ENCODE measurements at places on chromosomes 2 and 18.

- DNase-seq: no peak
Observed at GRCh38 chr2:88765154-88765888, 73.8 kb downstream of the RPIA start.

- DNase-seq: no peak
Observed at GRCh38 chr2:141942006-141942789, 188.6 kb downstream of the LRP1B start.

DNA sequence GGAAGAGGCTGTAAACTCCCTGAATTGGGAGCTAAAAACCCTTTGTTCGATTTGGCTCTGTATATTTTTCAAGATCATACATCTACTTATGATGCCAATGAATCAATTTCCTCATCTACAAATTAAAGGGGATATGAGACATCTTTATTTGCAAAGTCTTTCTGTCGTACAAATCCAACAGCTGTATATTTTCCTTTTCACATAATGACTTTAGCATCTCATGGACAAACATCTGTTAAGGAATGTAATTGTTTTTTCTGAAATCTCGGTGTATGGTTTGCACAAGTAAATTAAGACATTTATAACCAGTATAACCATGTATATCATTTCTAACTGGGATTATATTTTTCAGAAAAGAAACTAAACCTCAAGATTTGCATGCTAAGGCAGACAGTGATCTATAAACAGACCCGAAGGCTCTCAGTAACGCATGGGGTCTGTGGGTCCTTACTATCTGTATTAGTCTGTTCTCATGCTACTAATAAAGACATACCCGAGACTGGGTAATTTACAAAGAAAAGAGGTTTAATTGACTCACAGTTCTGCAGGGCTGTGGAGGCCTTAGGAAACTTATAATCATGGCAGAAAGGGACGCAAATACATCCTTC lies 130.8 kb downstream of the SLC8A1 start:
- no peak for DNase-seq

DNA sequence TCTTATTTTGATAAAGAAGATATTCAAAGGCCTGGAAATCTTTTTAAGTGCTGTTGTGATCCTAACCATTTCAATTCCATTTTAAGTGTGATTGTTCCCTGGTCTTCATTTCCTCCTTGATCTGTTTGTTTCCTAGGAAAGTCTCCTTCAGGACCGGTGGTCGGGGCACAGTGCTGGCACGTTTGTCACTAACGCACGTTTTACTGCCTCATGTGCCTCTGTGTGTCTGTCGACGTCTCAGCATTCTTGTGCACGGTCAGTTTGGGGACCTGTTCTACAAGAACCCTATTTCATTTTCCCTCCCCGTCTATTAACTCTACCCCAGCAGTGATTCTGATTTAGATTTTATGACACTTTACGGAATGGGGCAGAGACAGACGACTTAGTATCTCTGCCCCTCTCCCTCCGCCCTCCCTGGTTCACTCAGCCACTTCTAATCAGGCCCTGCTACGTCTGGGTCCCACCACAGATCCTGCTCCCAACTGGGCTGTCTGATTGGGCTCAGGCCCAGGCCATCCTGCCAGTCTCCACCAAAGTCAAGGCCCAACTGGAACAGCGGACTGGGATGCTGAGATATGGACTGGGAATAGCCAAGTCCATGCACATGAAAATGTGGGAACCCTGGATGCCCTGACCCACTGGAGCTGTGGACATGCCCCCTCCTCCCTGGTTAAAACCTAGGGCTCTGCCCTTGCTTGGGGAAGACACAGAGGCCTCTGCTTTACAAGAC lies 95.6 kb downstream of the TWIST2 start:
- no peak for DNase-seq

- no peak for DNase-seq
Observed at GRCh38 chr2:128950758-128951157, 632.1 kb upstream of the HS6ST1 start.

- no peak for DNase-seq
Observed at GRCh38 chr2:8740136-8740535, 58.3 kb downstream of the ID2 start.

- DNase-seq: peak; percentile 34
Observed at GRCh38 chr2:113977660-113978523, 88.0 kb downstream of the ACTR3 start.

GRCh38 chr2:47558768-47559684 lies 156.1 kb downstream of the MSH2 start:
- DNase-seq: no peak

- no peak for DNase-seq
Observed at GRCh38 chr2:68412127-68412819, 47.2 kb downstream of the PLEK start.

- DNase-seq: no peak
Observed at GRCh38 chr2:238938401-238939055, 90.6 kb downstream of the TWIST2 start.

DNA sequence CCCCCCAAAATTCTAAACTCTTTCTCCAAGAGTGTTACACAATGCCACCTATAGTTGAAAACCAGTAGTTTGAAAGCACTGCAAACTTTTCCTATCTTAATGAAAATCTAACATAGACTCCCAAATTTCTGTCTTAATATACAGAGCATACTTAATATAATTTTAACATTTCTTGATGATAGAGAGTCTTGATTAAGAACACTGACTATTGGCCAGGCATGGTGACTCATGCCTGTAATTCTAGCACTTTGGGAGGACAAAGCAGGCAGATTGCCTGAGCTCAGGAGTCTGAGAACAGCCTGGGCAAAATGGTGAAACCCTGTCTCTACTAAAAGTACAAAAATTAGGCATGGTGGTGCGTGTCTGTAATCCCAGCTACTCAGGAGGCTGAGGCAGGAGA lies 34.2 kb downstream of the ASXL2 start:
- DNase-seq: no peak

DNA sequence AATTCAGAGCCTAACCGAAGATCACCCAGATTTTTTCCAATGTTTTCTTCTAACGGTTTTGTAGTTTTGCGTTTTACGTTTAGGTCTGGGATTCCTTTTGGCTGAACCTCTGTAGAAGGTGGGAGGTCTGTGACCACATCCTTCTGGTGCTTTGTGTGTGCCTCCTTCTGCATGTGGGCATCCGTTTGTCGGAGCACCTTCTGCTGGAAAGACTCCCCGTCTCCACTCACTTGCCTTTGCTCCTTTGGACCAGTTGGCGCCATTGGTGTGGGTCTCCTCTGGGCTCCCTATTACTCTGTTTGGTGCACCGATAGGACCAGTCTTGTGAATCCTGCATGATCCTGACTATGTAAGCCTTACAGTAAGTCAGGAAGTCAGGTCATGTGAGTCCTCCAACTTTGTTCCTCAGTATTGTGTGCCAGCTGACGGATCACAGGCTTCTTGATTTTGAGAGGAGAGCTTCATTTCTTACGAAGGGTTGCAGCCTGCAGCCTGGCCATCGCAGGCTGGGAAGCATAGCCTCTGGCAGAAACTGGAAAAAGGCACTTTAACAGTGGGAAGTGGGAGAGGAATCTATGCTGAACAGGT lies 13.6 kb downstream of the AQP12A start:
- DNase-seq: no peak

DNA sequence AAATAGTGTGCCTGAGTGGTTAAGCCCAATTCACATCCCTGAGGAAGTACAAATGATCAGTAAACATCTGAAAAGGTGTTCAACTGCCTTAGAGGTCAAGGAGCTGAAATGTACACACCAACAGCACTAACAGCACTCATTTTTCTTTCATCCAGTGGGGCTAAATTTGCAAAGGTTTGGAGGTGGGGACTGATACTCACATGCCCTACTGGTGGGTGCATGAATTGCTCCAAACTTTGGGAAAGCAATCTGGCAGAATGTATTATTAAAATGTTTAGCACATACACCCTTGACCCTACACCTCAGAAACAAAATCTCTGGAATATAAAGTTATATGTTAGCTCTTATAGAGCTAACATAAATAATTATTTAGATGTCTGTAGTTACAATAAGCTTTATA lies 19.0 kb upstream of the FAM178B start:
- no peak for DNase-seq

DNA sequence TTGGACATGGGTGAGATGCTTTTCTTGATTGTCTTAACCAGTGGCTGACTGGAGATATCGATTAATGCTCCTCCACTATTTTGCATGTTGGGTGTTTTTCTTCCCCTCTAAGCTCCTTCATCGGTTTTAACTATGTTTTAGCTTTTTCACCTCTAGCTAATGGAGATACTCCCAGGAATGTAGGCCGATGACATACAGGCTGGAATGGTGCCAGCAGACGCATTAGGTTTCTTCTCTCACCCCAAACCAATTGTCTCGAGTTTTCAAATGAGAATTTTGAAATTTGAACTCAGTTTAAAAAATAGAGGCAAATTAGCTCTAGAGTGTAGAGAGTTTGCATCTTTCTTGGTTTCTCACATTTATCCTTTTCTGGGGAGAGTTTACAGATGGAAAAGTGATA lies 247.6 kb downstream of the RPRM start:
- DNase-seq: no peak

DNA sequence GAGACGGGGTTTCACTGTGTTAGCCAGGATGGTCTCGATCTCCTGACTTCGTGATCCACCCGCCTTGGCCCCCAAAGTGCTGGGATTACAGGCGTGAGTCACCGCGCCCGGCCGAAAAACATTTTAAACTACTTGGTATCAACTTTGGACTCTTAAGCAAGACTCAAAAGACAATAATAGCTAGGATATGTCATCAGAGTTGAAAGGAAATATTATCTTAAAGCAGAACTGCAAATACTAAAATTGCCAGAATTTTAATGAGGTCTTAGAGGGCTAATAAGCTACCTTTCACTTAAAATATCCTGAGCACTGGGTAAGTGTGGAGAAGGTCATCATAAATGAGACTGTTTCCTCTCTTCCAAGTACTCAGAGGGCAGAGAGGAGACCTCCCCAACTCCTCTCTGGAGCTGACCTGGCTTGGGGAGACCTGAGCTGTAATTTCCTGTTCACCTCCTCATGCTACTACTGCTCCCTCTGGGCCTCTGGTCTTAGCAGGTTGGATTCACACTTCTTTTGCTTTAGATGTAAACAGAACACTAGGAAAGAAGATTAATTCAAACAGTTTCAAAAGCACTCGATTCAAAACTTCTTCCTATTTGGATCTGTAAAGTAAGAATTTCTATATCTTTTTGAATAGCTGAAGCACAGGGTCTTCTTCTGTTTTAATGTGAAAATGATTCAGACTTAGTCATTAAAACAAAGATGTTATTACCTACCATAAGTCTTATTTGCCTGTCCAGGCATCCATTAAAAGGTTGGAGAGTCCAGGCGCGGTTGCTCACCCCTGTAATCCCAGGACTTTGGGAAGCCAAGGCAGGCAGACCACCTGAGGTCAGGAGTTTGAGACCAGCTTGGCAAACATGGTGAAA lies 16.5 kb downstream of the CNRIP1 start:
- no peak for DNase-seq

- no peak for DNase-seq
Observed at GRCh38 chr18:25365242-25365641, 13.3 kb upstream of the ZNF521 start.

DNA sequence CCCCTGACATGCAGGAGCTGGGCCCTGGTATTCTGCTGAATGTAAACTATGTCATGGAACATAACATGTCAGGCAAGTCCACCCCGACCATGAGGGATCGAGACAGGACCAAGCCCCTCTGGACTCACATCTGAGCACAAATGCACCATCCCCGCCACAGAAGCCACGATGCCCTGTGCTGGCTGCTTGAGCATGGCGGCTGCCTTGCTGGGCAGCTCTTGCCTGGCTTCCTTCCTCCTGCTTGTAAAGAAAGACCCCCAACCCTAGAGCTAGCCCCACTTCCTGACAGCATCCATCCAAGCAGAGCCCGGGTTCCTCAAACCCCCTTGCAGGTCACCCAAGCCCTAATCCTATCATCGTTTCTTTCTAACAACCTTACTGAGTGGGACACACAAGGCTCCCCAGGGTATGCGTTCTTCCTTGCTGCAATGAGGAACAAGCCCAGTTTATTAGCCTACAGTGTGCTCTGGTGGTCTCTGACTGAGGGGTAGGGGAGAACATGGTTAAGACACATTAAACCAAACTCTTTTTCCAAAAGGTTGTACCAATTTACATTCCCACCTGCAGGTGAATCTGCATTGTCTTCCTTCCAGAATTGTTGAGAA lies 26.6 kb downstream of the PTPN18 start:
- DNase-seq: no peak

GRCh38 chr18:48030616-48031480 lies 100.4 kb upstream of the SMAD2 start:
- no peak for DNase-seq

GRCh38 chr2:163348857-163349380 lies 386.9 kb downstream of the FIGN start:
- DNase-seq: no peak
